ENCODE measurements at places on chromosomes 16 and 17.

GRCh38 chr17:17539591-17539990 lies 43.4 kb upstream of the RASD1 start:
- DNase-seq, result no peak

DNA sequence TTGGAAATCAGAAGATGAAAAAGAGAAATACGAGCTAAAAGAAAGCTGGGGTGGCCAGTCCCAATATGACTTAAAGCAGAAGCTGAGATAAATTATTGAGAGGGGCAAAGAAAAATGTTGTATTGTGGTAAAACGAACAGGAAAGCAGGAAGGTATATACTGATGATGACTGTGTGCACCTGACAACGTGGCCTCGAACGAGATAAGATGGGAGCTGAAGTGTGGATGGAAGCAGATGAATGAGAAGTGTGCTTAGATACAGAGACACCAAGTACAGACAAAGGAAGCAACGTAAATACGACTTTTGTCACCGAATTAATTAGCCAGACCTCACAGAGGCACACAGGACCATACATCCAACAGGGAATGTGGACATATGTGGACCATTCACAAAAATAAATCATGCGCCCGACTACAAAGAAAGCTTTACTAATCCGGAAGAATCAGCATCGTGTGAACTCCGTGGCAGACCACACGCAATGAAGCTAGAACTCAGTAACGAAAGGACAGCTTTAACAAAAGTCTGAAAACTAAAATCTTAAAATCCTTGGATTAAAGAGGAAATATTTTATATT lies 218.7 kb downstream of the RPTOR start:
- no peak for DNase-seq

GRCh38 chr17:37750292-37750691 lies 5.4 kb upstream of the HNF1B start:
- no peak for DNase-seq

GRCh38 chr16:84819644-84820304 lies at the start of gene CRISPLD2:
TSS of gene CRISPLD2 (plus strand) at chr16:84819985. CDS start at chr16:84838496, 18,511 bp downstream.
- peak; percentile 72 for DNase-seq

DNA sequence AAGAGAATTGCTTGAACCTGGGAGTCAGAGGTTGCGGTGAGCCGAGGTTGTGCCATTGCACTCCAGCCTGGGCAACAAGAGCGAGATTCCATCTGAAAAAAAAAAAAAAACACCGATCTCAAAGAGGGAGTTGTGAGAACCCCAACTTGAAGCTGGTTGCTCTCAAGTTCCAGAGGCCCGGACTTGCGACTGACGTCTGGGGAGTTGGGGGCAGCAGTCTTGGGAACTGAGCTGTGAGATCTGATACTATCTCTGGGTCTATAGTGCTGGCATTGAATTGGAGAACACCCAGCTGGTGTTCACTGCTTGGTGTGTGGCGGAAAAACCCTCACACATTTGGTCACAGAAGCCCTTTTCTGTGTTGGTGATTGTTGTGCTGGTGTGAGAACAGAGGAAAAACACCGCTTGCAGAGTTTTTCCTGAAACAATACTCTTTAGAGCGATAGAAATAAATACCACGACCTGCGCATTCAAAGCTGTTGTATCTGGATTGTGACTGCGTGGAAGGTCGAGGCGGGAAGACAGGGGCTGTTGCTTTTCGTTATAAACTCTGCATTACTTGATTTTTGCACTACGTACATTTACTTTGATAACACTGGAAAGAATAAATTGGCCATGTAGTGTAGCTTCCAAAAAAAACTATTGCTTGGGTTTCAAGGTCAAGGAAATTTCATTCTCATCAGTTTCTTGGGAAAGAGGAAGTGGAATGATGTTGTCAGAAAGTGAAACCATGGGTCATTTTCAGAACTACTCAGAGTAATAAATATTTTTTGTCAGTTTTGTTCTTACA lies 8.8 kb downstream of the SCIMP start:
- DNase-seq, result no peak

- no peak for DNase-seq
These were observed 5.3 kb upstream of the HS3ST6 start for GRCh38 chr16:1923299-1924034.

DNA sequence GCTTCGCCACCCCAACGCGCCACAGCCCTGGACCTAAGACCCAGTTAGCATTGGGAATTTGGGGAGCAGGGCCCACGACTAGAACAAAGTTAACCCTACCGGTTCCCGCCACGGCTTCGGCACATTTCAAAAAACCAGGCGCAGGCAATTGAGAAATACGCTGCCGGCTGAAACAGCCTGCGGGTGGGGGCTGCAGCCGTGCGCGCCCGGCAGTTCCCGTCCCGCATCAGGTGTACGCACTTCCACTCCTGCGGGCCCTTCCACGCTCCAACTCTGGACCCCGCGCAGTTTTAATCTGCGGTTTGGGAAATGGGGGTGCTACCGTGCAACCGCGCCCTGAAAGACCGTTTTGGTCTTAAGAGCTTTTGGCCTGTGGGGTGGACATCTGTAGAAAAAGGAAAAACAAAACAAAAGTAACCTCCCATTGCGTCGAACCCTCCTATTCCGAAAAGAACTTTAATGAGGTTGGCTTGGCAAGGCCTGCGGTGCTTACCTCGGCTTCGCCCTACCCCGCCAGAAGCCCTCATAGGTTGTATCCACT lies 7.1 kb downstream of the IRX5 start:
- no peak for DNase-seq

DNA sequence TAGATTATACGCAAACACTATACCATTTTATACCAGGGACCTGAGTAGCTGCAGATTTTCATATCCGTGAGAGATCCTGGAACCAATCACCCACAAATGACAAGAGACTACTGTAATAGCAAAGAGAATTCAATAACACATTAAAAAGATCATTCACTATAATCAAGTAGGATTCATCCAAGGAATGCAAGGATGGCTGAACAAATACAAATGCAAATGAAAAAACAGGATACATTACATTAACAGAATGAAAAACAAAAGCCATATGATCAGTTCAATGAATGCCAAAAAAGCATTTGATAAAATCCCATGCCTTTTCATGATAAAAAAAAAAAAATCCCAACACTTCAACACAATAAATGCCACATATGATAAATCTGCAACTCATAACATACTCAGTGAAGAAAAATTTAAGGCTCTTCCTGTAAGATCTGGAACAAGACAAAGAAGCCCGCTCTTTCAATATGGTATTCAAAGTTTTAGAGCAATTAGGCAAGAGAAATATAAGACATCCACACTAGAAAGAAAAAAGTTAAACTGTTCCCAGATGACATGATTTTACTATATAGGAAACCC lies 29.0 kb downstream of the N4BP1 start:
- no peak for DNase-seq

DNA sequence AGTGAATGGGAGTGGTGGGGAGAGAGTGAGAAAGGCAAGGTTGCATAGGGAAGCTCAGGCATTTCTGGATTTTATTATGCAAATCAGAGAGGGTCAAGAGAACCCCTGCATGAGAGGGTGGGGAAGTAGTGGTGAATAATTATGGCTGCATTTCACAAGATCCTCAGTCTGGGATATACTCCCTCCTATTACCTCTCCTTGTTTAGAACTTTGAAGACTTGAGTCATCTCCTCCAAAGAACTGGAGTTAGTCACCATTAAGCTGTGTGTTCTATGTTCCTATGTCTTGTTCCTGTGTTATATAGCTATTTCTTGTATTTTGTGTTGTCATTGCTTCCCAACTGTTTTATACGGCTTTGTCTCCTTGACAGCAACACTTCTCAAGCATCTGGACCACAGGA lies 18.4 kb downstream of the SOX9 start:
- no peak for DNase-seq

GRCh38 chr17:55648086-55648485 lies 74.6 kb downstream of the TMEM100 start:
- no peak for DNase-seq

DNA sequence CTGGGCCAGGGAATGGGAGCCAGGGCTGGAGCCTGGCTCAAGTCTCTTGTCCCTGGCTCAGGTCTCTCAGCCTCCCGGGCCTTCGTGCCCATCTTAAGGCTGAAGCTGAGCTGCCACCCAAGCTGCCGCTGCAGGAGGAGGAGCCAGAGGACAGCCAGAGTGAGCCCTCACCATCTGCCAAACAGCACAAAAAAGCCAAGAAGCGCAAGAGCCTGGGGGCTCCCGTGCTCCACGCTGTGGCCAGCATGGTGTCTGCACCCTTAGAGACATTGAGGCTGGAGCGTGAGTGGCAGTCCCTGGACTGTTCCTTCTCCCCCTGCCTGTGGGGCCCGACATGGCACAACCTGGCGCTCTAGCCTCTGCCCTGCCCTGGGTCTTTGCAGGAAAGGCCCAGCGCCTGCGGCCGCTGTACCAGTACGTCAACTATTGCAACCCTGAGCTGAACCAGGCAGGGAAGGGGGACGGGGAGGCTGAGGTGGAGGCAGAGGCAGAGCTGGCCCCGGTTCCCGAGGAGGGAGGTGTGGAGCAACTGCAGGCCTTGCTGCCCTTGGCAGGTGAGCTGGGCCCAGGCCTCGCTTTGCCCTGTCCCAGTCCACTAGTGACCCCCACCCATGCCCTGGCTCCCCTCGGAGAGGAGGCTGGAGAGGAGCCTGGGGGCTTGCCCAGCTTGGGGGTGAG lies 1.3 kb downstream of the C16orf86 start:
- peak; percentile 63 for DNase-seq
